ENCODE measurements at places on chromosomes 3 and 15. TPM values are rescaled to one million over a fixed set of nuclear protein-coding genes. Genes with fewer than 3 reads are reported as not detected.

Gene IQCF5
- total RNA-seq: not detected

Gene CD200R1
- 0.08 TPM for total RNA-seq

Gene TMEM266
- total RNA-seq: 0.82 TPM

Gene GRM2
- total RNA-seq: 0.12 TPM

Gene GHRL
- not detected for total RNA-seq

Gene LRRN1
- total RNA-seq: not detected

Gene RBPMS2
- not detected for total RNA-seq

Gene PCNP
- 75.9 TPM for total RNA-seq

Gene DNAH12
- total RNA-seq: under 0.01 TPM

Gene TMEM158
- total RNA-seq: 8.7 TPM

Gene TTLL13
- total RNA-seq: not detected

Gene ZNF501
- total RNA-seq: 5.5 TPM

Gene PRSS50
- total RNA-seq: not detected

Gene TUSC7
- total RNA-seq: not detected

Gene CORO2B
- 11.2 TPM for total RNA-seq

Gene MORC1
- not detected for total RNA-seq

Gene PLD1
- total RNA-seq: 24.2 TPM

Gene ARPC4
- total RNA-seq: 143 TPM

Gene CYP1A2
- total RNA-seq: not detected

Gene AP3B2
- under 0.01 TPM for total RNA-seq

Gene SPINK8
- not detected for total RNA-seq

Gene SCAMP5
- total RNA-seq: 1.3 TPM

Gene SERINC4
- total RNA-seq: not detected

Gene STRA6
- 26.2 TPM for total RNA-seq

Gene HCLS1
- total RNA-seq: 0.60 TPM

Gene CEP19
- 1.6 TPM for total RNA-seq

Gene TIGIT
- total RNA-seq: not detected

Measured in smooth muscle cell of the coronary artery (primary cell).